BJ (cell line): ENCODE measurements at places on chromosomes 1 and 21. TPM values are rescaled to one million over a fixed set of nuclear protein-coding genes. Genes with fewer than 3 reads are reported as not detected.
A peak's percentile ranks its signal among the peaks of the same experiment; 100 is the strongest.

DNA sequence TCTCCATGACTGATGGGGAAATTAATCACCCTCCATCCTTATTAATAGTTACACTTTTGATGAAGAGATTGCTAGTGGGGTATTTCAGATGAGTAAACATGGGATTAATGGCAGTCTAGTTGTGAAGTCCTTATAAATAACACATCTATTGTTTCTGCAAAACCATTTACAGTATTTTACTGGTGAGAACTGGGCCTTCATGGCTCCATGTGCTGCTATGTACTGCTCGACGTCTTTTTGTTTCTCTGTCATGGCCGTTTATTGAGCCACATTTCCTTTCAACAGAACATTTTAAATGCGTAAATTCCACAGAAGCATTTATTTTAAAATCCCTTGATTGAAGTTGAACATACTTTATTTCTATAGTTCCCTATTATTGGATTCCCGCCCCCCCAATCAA lies 34.5 kb downstream of the SPEN start:
- DNase-seq, result no peak

DNA sequence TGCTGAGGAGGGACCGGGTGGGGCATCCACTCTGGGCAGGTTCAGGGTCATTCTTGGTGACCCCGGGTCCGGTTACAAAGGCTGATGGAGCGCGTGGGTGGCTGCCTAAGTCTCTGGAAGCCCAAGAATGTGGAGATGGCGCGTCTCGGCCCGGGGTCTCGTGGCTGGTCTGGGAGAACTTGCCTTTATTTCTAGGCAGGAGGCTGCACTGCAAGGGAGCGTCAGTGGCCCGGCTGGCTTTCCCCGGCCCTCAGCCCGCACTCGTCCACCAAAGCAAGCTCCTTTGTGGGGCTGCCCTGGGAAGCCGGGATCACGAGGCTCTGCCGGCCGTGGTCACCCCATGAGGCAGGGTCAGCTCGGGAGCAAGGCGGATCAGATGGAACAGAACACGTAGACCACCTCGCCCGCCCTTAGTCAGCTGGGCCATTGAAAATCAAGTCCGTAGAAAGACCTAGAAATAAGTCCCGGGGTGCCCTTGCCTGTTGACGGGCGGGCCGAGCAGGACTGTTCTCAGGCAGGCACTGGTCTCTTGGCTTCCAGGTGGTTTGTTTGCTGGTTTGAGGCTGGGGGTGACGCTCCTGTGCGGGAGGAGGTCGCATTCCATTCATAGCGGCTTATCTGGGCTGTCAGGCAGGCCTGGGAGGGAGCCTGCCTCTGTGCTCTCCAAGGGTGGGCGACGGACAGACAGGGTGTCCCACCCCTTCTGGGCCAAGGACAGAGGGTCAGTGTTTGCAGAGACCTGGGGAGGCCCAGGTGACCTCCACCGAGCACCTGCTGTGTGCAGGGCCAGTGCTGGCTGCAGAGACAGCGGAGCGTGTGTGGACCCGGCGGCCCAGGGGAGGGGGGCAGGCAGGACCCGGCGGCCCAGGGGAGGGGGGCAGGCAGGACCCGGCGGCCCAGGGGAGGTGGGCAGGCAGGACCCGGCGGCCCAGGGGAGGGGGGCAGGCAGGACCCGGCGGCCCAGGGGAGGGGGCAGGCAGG lies 25.8 kb downstream of the COL18A1 start:
- no peak for DNase-seq

DNA sequence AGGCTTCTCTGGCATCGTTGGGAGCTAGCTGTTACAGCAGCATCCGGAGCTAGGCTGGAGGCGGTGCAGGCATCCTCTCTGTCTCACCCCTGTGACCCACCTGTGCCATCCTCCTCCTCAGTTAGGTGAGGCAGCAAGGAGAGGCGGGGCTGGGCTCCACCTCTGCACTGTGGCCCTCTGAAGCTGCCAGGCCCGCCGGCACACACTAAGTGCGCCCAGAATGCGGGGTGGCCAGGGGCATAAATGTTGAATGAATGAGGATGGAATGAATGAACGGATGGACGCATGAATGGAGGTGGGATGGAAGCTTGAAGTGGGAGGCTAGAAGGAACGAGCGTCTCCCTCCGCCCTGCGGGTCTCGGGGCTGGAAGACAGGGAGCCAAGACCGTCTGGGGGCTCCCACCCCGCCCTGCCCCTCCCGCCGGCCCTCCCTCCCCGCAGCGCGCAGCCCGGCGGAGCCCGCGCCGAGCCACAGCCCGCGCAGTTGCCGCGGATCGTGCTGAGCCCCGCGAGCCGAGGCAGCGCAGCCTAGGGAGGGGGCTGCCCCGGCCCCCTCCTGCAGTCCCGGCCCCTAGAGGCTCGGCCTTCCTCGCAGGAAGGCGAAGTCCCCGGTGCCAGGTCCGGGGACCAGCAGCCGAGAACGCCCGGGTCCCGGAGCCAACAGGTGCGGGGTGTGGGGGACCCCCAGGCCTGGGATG lies at the start of gene HCRTR1:
TSS of gene HCRTR1 (plus strand) at position 472 of the 698 bp plus-strand sequence. CDS start 1,504 bp downstream, outside the sequence.
- no peak for DNase-seq

DNA sequence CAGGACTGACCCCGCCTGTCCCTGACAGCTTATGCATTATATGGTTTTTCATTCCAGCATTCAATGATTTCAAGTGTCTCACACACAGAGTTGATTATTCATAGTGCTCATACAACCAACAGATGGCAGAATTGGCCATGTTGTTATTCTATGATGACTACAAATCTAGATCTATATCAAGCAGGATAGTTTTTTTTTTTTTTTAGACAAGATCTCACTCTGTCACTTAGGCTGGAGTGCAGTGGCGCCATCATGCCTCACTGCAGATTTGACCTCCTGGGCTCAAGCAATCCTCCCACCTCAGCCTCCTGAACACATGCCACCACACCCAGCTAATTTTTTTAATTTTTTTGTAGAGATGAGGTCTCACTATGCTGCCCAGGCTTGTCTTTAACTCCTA lies 40.1 kb upstream of the LRRC8D start:
- DNase-seq, result peak; percentile 21

DNA sequence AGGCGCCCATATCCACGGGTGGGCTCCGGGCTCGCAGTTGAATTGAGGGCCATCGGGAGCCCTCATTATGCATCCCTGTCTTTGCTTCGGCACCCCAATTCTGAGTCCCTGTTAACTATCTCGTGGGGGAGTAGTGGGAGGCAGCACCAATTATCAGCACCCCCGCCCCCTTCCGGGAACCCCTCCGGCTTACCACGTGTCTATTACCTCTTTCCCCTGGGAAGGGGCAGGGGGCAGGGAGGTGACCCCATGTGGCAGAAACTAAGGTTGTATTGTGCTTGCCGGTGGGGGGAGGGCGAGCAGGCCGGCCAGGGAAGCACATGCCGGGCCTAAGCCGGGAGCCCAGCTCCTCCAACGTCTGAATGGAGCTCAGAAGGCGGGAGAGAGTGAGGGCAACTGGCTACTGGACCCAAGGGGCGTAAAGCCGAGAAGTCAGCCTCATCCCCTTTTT lies 1.0 kb downstream of the LIN28A start:
- DNase-seq, result no peak

- no peak for DNase-seq
Observed at GRCh38 chr1:61130338-61131000, 48.1 kb downstream of the NFIA start.

DNA sequence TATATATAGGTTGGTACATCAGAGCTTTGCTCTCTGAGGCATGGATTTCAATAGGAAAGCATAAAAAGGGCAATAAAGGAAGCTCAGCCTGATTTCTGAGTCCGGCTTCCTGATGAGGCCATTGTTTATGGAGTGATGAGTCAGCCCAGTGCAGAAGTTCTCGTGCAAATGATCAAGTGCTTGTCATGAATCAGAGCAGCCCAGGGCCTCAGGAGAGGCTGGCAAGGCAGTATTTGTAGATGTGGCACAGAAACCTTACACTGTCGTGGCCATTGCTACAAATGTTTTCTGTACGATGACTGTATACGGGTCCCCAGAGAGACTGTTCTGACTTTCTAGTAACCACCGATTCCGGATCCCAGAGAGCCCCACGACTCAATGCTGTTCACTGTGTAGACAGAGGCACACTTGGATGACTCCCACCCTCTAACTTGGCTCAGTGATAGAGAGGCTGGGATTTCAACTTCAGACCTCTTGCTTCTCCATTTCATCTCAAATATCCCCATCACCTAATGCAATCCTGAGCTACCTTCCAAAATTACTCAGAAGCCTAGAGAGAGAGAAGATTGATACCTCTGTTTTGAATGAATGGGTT lies 26.8 kb downstream of the UMODL1 start:
- peak; percentile 91 for DNase-seq

GRCh38 chr1:32876341-32877210 lies 5.9 kb upstream of the FNDC5 start:
- no peak for DNase-seq

DNA sequence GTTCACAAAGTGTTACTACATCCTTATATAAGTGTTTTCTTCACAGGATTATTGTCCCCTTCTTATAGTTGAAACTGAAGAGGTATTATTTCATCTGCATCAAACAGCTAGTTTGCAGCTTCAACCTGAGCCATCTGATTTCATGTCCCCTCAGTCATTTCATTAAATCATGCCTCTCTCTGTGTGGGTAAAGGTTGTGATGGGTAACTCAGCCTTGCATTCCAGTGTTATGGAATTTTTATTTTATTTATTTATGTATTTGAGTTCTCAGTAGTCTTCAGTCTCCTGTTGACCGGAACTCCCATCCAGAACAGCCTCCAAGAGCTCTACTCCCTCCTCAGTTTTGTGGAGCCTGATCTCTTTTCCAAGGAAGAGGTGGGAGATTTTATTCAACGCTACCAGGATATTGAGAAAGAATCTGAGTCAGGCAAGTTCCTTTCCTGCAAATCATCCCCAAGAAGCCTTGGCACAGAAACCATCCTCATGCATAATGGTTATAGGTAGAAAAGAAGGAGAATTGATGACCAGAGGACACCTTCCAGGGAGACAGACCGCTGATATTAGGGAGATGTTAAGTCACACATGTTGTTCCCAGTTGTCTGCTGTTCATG lies 21.8 kb downstream of the CHD1L start:
- no peak for DNase-seq

GRCh38 chr1:156104065-156104810 lies 10.3 kb upstream of the LMNA start:
- DNase-seq, result peak; percentile 71

DNA sequence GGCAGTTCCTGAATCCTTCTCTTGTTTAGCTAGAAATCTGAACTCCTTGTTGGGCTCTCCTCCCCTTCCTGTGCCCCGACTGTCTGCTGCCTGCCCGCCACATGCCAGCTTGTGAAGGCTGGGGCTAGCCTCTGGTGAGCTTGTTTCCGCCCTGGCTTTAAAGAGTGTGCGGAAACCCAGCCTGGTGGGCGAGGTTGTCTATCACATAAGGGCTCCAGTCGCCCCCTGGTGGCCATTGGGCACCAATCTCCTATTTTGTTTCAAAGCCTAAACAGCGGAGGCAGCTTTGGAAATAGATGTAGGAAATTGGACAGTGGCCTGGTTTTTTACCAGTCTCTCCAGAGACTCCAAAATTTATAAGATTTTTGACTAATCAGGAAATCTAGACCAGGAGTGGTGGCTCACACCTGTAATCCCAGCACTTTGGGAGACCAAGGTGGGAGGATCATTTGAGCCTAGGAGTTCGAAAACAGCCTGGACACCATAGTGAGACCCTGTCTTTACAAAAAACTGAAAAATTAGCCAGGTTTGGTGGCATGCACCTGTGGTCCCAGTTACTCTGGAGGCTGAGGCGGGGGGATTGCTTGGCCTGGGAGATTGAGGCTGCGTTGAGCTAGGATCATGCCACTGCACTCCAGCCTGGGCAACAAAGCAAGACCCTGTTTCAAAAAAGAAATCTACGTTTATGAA lies 9.8 kb downstream of the ATP8B2 start:
- DNase-seq, result peak; percentile 22

GRCh38 chr1:216323344-216323743 lies 99.9 kb downstream of the USH2A start:
- no peak for DNase-seq

DNA sequence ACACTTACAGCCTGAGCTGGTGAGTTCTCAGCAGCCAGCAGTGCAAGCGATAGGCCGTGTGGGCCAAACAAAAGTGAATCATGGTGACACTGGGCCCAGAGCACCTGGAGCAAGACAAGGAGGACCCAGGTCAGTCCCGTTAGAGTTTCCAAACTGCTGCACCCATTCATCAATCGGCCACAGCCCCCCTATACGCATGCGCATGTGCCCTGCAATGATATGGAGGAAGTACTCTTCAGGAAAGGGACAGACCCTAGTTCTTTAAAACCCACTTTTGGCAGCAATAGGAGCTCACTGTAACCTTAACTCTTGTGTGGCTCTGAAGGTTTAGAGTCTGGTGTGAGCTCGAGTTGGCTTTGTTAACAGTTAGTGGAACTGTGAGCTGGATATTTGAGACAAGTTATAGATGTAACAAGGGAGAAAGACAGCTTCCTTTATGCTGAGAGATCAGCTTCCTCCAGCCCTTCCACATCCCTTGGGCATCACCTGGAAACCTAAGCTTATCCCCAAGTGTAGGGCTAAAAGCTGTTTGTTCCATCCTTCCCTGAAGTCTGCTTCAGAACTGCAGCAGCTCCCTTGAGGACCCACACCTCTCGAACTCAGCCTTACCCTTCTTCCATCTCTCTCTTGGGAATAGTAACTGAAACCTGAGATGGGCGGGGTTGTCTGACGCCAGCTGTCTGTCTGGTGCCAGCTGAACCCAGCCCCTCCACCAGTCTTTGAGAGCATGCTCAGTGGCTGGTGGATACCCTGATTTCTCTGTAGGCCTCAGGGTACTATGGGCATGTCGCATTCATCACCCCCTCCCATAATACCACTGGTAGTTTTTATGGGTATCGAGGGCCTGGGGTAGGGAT lies 17.7 kb downstream of the NMNAT1 start:
- no peak for DNase-seq

MAP1LC3C gene
- 0.10 and 0.23 TPM in 2 replicates for polyA plus RNA-seq

CHD5 gene
- polyA plus RNA-seq, result 0.01 and 0.04 TPM in 2 replicates

ZMPSTE24 gene
- 16.5 and 37.3 TPM in 2 replicates for polyA plus RNA-seq

TLR5 gene
- 0.02 and 0.21 TPM in 2 replicates for polyA plus RNA-seq

LIN28A gene
- not detected in 2 replicates for polyA plus RNA-seq
